Left kidney (tissue), 8 donors: ENCODE measurements at places on chromosomes 3 and 15.

DNA sequence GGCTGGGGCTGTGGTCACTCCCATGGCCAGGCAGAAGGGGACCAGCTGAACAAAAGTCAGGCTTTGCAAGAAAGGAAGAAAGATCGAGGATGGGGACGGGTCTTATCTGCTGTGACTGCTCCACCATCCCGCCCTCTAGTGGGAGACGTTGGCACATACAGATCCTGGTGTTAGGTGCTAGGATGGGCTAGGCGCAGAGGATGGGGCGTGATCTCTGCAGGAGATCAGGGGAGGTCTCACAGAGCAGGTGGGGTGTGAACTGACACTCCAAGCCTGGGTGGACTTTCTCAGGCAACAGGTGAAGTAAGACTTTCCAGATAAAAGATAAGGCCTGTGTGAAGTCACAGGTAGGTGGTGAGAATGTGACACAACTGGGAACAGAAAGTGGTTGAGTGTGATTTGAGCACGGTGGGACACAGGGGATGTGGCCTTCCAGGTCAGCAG, 141.9 kb upstream of the SMAD3 start:
- DNase-seq = no peak

DNA sequence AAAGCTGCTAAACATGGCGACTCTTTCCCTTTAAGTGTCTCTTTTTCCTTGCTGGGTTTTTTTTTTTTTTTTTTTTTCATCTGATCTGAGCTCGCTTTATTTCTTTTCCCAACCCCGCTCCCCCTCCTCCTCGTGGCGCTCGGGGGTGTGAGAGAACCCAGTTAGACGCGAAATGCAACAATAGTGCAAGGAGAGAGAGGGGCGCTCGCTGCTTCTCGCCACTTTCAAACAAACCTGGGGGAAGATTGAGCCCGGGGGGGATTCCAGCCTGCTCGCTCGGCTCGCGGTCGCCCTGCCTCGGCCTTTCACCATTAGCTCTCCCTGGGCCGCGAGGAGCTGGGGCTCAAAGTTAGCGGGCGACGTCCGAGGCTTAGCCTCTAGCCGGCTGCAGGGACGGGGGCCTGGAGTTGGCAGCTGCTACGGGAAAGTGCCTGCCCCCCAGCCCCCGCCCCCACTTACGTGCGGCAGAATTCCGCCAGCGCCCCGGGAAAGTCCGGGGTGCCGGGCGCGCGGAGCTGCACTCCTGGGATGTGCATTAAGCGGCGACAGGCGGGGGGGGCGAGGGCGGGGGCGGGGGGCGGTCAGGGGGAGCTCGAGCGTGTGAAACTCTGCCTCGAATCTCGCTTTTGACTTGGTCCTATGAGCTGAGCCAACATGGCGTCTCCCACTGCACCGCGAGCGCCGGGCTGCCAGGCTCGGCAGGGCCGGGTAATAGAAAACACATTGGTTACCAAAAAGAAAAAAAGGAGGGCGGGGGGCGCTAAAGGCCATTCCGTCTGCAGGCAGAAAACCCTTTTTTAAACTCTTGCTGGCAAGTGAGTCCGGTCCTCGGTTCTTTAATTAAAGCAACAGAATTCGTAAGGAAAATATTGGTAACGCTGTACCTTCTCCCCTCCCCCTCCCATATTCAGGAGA, 10.4 kb downstream of the NR2F2 start:
- no peak for DNase-seq

GRCh38 chr3:43994657-43995546, 246.8 kb upstream of the TOPAZ1 start:
- DNase-seq = peak; percentile 44

GRCh38 chr3:96657710-96658109, 156.7 kb upstream of the EPHA6 start:
- DNase-seq = no peak

GRCh38 chr3:177495566-177495965, 298.3 kb upstream of the TBL1XR1 start:
- DNase-seq = no peak

DNA sequence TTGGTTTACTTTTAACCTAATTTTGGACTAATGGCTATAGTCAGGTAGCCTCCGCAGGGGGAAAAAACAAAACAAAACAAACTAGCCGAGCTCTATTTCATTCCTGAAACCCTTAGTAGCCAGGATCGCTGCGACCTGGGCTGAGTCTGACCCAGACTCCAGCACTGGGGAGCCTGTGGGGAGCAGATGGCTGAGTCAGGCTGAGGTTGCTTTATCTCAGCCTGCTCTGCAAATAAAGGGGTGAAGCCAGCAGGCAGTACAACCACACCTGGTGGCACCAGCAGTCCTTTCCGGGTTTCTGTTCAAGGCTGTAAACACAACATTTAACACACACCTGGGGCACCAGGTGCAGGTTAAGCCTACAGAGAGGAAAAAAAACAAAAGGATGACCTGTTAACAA, 27.3 kb downstream of the ABHD2 start:
- no peak for DNase-seq

GRCh38 chr15:67613211-67613610, 70.7 kb downstream of the MAP2K5 start:
- DNase-seq = no peak

DNA sequence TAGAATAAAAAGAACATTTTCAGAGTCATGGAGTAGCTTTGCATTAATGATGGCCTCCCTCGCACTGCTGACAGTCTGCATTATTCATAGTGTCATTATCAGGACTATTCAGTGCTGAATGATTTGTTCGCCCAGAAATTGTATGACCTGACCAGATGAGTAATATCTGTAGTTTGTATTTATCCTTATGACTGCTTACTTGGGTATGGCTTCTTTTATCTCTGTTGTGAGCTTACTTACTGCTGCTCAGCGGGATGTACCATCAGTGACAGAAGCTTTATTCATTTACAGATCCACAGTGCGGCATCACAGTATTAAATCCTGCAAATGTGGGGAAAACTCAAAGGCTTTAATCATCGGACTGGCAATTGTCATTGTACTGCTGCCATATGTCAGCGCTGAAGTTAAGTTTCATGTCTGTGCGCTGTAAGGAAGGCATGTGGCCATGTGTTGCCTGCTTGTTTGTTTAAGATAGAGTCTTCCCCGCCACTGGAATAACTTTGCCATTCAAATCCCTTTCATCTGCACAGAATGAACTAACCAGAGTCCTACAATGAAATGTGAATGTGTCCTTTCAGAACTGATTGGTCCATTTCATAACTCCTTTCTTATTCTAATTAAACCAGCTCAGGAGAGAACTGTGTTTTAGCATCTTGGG, 262.2 kb downstream of the CHL1 start:
- DNase-seq = no peak

- no peak for DNase-seq
Observed at GRCh38 chr3:138210528-138210927, 23.4 kb downstream of the ARMC8 start.

DNA sequence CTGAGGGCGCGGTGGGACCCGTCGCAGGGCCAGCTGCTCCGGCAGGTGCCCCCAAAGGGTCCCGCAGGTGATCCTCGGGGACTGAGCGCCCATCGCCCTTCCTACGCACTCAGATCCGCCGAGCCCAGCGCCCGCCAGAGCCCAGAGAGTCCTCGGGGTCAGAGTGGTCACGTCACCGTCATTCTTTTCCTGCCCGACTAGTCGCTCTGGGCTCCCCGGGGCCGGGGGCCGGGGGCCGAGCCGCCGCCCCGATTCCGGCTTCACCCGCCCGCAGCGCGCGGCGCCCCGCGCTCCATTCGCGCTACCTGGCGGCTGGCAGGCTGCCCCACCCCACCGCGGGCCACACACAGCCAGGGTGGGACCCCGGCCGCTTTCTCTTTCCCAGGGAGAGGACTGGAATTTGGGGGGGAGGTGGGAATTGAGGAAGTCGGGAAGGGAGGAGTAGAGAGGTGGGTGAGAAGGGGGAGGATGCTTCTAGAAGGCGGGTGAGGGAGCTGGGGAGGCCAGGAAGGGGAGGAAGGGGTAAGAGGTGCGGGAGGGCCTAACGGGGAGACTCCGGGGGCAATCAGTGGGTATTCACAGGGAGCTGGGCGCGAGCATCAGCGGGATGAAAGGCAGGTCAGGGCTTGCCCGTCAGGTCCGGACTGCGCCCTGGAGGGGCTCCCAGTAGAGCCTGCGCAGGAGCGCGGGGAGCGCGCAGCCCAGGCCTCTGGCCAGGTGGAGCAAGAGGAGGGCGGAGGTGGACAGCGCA, 36.1 kb upstream of the EPHB3 start:
- no peak for DNase-seq

DNA sequence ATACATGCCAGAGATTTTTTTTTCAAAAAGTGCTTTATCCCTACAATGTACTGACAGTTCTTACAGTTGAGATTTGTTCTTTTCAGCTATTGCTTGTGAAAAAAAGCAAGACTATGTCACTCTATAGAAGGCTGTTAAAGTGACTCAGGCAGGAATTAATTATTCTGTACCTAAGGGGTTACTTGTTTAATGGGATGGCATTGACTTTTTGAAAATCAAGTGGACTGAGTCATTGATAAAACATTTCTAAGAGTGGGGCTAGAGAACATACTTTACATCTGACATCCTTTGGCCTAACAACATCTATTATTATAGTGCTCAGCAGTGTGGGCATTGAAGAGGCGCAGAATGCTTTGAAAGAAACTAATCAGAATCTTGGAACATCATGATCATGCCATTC, 34.3 kb downstream of the INTS14 start:
- no peak for DNase-seq

- no peak for DNase-seq
Observed at GRCh38 chr15:42087460-42087859, 6.9 kb downstream of the PLA2G4D start.

- DNase-seq = peak; percentile 59
Observed at GRCh38 chr3:43162230-43163084, 56.6 kb upstream of the POMGNT2 start.

DNA sequence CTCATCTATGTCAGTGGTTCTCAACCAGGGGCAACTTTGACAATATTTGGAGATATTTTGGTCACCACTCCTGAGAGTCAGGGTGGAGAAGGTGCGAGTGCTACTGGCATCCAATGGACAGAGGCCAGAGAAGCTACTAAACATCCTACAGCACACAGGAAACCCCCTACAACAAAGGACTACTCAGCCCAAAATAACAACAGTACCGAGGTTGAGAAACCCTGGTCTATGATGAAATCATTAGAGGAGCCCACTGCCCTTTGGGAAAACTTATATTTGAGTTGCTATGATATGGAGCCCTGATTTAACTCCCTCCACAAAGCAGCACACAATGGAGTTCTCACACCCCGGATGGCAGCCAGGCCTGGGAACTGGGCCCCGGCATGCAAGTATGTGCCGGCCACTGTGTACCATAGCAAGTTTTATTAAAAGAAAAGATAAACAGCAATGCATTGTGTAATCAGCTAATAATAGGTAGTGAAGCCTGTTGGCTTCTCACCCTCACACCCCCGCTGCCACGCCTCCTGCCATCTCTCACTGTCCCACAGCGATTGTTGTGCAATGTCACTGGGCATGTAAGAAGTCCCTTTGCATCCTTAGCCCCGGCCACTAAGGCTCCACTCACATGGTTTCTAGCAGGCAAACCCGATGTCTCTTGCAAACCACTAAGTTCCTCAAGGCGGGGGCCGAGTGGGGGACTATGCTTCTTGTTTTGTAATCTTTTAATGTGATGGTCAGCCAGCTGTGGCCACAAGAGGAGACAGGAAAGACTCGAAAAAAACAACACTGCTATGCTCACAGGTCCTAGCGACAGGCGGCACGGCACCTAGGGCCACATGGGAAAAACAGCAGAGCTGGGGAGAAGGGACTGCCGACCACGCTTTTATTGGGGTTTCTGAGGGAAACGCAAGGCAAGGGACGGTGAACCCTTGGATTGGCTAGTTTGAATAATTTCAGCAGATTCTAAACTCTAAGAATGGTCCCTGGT, 110.0 kb downstream of the AQP9 start:
- DNase-seq = no peak

GRCh38 chr15:83850501-83851245, 196.8 kb downstream of the ADAMTSL3 start:
- DNase-seq = no peak

GRCh38 chr3:124834723-124835718, 52.1 kb downstream of the ITGB5 start:
- peak; percentile 59 for DNase-seq

DNA sequence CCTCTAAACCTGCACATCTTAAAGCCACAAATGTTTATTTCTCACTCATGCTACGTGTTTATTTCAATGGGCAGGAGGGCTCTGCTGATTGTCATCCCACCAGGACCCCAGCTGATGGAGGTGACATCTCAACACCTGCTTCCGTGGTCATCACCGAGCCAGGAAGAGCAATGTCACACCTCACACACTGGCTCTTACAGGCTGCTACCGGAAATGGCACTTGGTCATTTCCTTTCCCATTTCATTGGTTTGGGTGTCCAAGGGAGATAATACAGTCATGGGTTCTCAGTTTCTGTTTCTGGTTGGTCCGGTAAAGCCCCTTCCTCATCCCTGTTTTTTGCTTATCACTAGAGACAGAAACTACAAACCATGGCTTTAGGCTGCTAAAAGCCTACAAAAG, 41.9 kb downstream of the ABHD2 start:
- DNase-seq = no peak

GRCh38 chr3:185757176-185757575, 67.7 kb downstream of the IGF2BP2 start:
- no peak for DNase-seq

- peak; percentile 57 for DNase-seq
Observed at GRCh38 chr3:141091426-141091825, 40.3 kb downstream of the SPSB4 start.

GRCh38 chr3:12343047-12343501, 54.2 kb downstream of the PPARG start:
- DNase-seq = no peak

- DNase-seq = no peak
Observed at GRCh38 chr15:69941706-69942495, 155.8 kb downstream of the TLE3 start.

DNA sequence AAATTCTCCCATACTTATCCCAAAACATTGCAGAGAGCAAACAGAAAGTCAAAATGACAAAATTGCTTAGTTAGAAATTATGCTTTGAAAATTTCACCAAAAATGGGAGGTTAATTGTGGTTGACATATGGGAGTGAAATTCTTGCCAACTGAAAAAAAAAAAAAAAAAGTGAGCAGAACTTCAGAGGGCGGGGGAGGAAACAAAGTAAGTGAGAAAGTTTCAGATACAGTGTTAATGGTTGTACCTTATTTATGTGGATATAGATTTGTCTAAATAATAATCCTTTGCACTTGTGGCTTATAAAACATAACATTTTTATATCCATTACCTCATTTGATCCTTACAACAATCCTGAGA, 91.5 kb upstream of the RAP2B start:
- no peak for DNase-seq

DNA sequence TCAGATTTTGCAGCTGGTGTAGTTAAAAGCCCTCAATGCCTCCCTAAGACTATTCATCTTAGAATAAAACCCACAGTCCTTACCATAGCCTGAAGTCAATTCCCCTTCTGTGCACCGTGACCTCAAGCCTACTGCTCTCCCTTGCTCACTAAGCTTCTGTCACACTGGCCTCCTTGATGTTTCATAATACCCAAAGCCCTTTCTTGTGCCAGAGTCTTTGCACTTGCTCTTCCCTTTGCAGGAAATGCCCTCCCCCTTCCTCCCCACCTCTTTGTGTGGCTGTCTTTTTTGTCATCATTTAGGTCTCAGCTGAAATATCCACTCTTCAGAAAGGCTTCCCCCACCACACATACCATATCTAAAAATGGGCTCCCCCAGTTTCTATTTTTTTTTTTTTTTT, 4.2 kb upstream of the PLEKHO2 start:
- DNase-seq = no peak

GRCh38 chr15:80251428-80252120, 439 bp downstream of the CTXND1 start:
- DNase-seq = no peak

- no peak for DNase-seq
Observed at GRCh38 chr3:133136114-133137041, 98.2 kb downstream of the TMEM108 start.
